ENCODE measurements at places on chromosomes 7 and 10. TPM values are rescaled to one million over a fixed set of nuclear protein-coding genes. Genes with fewer than 3 reads are reported as not detected.

- no peak for DNase-seq
Observed at GRCh38 chr10:131735577-131735976, 165.2 kb upstream of the PPP2R2D start.

- peak; percentile 64 for DNase-seq
Observed at GRCh38 chr7:159144758-159145489, at the start of gene VIPR2. TSS of gene VIPR2 (minus strand) at chr7:159144867. CDS start at chr7:159144771, 96 bp downstream.

DNA sequence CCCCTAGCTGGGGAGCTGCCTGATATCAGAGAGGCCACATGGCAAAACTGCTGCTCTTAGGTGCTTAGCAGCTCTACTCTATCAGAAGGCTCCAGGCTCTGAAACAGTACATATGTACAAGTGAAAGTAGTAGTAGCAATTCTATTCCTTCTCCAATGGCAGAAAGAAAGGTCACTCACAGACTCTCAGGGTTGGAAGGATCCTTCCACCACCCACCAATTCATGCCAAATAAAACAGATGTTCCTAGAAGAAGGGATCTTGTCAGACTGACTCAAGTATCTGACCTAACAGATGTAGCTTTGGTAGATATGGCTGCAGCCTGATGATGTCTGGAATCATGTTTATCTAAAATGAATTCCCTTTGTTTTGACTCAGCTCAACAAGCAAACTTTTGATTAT lies 8.0 kb upstream of the ALDH18A1 start:
- no peak for DNase-seq

- peak; percentile 50 for DNase-seq
Observed at GRCh38 chr7:146115851-146116520, 615 bp upstream of the CNTNAP2 start.

PRR15 gene
- total RNA-seq, result 0.09 TPM

DNA sequence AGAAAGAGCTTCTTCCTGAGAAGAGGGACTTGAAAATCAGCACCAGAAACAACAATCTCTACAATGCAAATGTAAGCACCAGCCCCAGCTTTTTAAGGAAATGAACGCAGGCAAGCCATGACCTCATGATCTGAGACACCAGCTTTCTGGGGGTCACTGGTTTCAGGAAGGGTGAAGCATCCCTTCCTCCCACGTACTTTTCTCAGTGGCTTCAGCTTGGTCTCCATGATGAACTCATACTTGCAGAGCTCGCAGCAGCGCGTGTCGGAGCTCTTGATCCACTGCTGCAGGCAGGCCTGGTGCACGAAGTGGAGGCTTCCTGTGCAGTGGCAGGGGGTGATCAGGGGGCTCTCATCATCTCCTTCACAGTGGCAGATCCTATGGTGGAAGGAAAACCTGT lies 87.0 kb downstream of the ALOX5 start:
- no peak for DNase-seq

GRCh38 chr10:37960591-37961137 lies 15.8 kb downstream of the ZNF25 start:
- DNase-seq, result no peak

ZNF804B gene
- not detected for total RNA-seq

CALCR gene
- total RNA-seq, result 0.05 TPM

DNA sequence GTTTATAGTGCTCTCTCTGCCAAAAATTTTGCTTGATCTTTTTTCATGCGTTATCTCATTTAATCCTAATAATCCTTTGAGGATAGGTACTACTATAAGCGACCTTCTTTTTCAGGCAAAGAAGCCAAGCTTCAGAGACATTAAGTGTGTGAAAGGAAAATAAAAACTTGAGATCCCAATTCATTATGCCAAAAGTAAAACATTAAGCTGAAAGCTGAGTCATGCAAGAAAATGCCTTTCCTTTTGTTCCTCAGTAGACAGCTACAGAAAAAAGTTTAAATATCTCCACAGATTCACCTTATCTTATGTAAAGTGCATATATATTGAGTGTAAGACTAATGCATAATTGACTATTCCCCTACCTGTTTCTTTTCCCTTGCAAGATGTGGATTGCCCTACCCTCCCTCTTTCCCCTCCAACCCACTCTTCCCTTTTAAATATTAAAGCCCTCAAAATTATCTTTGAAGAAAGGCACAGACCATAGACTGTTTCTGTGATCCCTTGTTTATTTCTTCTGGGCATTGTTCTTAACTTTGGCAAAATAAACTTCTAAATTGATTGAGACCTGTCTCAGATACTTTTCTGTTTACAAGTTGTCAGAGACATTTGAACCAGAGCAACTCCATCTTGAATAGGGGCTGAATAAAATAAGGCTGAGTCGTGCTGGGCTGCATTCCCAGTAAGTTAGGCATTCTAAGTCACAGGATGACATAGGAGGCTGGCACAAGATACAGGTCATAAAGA lies 1139.9 kb upstream of the LRRN3 start:
- DNase-seq, result no peak

- no peak for DNase-seq
Observed at GRCh38 chr7:7486362-7486761, 49.3 kb downstream of the COL28A1 start.

DNA sequence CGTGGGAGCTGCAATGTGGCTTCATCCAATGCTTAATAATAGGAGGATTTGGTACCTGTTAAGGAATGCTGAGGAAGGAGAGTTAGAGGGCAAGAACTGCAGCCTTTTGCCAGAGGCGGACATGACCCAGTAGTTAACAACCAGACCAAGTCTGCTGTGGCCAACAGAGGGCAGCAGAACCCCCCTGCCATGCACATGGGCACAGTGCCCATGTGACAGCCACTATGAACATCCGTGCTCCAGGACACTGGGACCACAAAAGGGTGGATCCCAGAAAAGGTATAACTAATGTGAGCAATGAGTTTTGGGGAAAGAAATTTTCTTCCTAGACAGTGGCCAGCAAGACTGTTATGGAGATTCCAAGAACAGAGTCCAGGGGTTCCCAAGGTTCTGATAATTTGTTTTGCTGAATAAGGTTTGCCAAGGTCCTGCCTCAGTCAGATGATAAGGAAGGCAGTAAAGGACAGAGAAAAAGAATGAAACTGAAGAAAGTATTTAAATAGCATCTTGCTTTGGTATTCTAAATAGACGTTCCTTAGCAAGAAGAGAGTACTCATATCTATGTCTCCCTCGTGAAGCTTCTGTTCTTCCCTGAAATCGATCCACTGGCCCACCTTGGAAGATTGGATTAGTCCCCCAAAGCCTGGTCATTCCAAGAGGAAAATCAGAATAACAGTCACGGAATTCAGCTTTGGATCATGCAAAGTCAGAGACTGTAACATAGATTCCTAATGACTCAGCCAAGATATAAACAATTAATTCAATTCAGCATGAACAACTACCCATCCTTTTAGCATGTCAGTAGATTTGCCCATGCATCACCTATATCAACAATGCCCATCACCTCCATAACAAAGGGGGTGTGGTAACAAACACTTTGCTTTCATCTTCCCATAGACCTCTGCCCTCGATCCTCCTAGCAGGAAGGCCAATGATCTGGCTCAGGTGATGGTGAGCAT lies 56.0 kb downstream of the LGI1 start:
- DNase-seq, result no peak

PITX3 gene
- 0.05 TPM for total RNA-seq

DNA sequence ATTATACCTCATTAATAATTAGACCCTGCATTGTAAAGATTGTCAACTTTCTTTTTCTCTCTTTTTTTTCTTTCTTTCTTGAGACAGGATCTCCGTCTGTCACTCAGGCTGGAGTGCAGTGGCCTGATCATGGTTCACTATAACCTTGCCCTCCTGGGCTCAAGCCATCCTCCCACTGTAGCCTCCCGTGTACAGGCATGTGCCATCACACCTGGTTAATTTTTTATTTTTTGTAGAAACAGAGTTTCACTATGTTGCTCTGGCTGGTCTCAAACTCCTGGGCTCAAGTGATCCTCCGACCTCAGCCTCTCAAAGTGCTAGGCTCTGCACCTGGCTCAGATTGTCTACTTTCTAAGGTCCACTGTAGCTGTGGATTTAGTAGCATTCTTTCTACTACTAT lies 50.7 kb downstream of the MDFIC start:
- DNase-seq, result no peak

- DNase-seq, result no peak
Observed at GRCh38 chr7:148461392-148462179, 129.0 kb upstream of the C7orf33 start.

TRAPPC14 gene
- 19.8 TPM for total RNA-seq

OR9A2 gene
- not detected for total RNA-seq

GRCh38 chr10:5890452-5890915 lies 441 bp downstream of the FBH1 start:
- DNase-seq, result peak; percentile 26

SUN3 gene
- total RNA-seq, result 1.1 TPM

FAM3C gene
- total RNA-seq, result 10.3 TPM

PPA1 gene
- 199 TPM for total RNA-seq

- no peak for DNase-seq
Observed at GRCh38 chr7:42207420-42207819, 29.6 kb downstream of the GLI3 start.

GPNMB gene
- 63.4 TPM for total RNA-seq

- no peak for DNase-seq
Observed at GRCh38 chr10:105585753-105586152, 944.7 kb downstream of the SORCS3 start.

CADPS2 gene
- total RNA-seq, result 7.4 TPM

DNA sequence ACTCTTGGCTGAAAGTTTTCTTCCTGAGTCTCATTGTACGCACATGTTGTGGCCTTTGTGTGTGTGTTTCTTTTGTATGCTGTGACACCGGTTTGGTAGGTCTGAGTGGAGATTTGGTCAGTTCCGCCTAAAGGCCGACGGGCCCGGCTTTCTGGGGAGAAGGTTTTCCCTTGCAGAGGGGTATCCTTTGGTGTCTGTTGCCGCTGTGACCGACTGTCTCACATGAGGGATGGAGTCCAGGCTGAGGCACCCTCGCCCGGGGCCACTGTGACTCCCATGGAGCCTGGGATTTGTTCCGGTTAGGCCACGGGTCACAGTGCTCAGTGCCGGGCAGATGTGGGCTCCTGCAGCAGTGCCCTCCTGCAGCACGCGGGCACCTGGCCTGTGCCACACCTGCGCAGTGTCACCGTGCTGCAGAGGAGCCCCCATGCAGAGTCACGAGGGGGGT lies 19.4 kb downstream of the INPP5A start:
- no peak for DNase-seq

GRCh38 chr7:26681819-26682418 lies 182.5 kb downstream of the SKAP2 start:
- peak; percentile 65 for DNase-seq

MDH2 gene
- total RNA-seq, result 69.7 TPM

XRCC2 gene
- 6.3 TPM for total RNA-seq

GRCh38 chr10:3775696-3776551 lies 9.1 kb downstream of the KLF6 start:
- DNase-seq, result no peak

GRCh38 chr10:33772370-33773252 lies 438.1 kb upstream of the NRP1 start:
- no peak for DNase-seq

DNA sequence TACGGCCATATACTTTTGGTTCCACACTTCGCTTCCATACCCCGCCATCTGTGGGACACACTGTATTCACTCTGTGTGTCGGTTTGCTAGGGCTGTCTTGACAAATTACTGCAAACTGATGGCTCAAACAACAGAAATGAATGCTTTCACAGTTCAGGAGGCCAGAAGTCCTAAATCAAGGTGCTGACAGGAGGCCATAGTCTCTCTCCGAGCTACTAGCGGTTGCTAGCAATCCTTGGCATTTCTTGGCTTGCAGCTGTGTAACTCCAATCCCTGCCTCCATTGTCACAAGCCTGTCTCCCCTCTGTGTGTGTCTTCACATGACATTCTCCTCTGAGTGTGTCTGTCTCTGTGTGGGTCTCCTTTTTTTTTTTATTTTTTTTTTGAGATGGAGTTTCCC lies 28.9 kb upstream of the BMPR1A start:
- DNase-seq, result no peak

PPP1R17 gene
- 0.14 TPM for total RNA-seq

GRCh38 chr7:1967512-1968396 lies 265.0 kb downstream of the MAD1L1 start:
- no peak for DNase-seq

PNLIPRP3 gene
- not detected for total RNA-seq

DNA sequence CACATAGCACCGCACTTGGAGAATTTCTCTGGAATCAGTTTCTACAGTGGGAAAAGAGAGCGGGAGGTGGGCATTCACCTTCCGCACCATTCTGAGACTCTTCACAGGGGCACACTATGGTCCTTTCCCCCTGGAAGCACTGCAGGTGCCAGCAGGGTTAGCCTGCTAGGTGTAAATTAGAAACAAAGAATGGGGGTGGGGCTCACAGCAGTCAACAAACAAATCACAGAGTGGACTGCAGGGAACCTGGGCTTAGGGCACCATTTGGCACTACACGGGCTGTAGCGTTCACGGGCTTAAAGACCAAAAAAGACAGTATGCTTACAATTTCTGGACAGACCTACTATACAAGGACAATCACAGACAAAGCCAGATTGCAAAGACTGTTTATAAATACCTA lies 8.0 kb upstream of the PKD1L1 start:
- DNase-seq, result no peak

SPDYE3 gene
- not detected for total RNA-seq

VWA2 gene
- 7.0 TPM for total RNA-seq

DNA sequence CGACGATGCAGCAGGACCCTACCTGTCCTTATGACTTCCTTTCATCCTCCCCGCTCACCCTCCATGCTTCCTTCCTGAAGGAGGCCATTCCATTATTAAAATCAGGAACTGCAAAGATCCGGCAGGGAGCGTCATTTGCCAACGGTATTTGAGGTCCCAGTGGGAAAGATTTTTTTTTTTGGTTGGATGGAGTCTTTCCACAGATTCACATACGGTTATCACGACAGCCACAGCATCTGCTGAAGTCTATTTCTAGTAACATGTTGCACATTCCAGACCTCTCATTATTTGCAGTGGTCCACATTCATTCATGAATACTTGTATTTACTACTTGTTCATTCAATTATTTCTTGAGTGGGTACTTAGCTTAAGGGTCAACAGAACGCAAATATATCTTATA lies 94.7 kb upstream of the LYZL2 start:
- no peak for DNase-seq

DNA sequence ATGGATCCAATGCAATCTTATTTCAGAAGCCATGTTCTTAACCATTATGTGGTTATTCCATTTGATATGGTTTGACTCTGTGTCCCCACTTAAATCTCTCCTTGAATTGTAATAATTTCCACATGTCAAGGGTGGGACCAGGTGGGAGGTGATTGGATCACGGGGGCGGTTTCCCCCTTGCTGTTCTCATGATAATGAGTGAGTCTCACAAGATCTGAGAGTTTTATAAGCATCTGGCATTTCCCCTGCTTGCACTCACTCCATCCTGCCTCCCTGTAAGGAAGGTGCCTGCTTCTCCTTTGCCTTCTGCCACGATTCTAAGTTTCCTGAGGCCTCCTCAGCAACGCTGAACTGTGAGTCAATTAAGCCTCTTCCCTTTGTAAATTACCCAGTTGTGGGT lies 32.0 kb upstream of the TSPAN13 start:
- no peak for DNase-seq

Measured in thymus (tissue), 14 donors.